Activated CD4-positive, alpha-beta T cell treated with anti-CD3 and anti-CD28 coated beads, Interleukin-10, Interleukin-2, amounts not matched to agents 100 ng/mL and 50 ng/mL, durations not matched to agents 16 hours and 8 hours (primary cell): ENCODE measurements at places on chromosomes 7 and 10.

DNA sequence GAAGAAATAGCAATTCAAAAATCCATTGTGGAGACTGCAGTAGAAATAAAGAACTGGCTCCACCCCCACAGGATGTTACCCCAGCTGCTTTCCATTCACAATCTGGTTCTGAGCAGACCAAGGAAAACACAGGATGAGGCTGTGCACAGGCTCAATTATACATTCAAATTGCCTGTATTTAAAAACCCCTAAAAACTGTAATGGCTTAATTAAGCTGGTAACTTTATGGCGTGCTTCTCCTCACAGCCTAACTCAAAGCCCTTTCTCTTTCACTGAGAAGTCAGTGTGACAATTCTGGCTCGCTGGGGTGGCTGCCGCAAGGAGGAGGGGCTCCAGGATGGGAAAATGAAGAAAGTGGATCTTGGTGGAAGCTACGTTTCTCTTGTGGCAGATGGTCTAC is 1191.1 kb downstream of the SORCS1 start:
- no peak for DNase-seq

GRCh38 chr7:149882248-149883047 is 8.7 kb downstream of the ATP6V0E2 start:
- no peak for DNase-seq

- DNase-seq, result no peak
Measured at GRCh38 chr10:1197384-1197783, 141.2 kb downstream of the WDR37 start.

DNA sequence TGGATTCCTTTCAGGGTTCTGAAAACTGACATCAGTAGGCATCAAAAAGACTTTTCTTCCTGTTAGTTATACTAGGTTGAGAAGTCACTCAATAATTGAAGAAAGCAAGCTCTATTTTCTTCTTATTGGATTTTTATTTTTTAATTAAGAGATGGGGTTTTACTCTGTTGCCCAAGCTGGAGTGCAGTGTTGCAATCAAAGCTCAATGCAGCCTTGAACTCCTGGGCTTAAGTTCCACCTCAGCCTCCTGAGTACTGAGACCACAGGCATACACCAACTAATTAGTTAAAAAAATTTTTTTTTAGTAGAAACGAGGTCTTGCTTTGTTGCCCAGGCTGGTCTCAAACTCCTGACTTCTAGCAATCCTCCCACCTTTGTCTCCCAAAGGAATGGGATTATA is 28.0 kb downstream of the PIP4K2A start:
- DNase-seq, result no peak

DNA sequence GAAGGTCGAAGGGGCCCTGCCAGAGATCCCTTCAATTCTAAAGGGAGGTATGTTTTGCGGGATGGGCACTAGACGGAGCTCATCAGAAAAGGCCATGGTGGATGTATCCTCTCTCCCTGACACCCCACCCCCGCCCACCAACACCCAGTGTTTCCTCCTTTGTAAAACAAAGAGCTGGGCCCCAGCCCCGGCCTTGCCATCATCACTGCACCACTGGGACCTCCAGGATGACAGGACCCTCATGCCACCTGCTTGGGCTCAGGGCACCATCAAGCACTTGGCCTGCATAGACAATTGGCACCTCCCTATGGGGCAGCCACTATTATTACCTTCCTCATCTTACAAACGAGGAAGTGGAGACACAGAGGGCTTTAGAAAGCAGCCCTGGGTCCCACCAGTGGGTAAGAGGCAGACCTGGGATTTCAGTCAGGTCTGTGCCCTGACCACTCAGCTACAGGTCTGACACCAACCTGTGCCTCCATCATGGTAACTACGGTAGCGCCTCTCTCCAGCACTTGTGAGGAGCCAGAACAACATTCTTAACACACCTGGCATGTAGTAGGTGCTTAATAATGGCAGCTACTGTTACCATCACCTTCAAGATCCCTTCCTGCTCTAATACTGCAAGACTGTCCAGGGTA is 2.0 kb downstream of the CALML3 start:
- DNase-seq, result no peak

GRCh38 chr10:114474989-114475388 is 70.7 kb upstream of the AFAP1L2 start:
- DNase-seq, result no peak

DNA sequence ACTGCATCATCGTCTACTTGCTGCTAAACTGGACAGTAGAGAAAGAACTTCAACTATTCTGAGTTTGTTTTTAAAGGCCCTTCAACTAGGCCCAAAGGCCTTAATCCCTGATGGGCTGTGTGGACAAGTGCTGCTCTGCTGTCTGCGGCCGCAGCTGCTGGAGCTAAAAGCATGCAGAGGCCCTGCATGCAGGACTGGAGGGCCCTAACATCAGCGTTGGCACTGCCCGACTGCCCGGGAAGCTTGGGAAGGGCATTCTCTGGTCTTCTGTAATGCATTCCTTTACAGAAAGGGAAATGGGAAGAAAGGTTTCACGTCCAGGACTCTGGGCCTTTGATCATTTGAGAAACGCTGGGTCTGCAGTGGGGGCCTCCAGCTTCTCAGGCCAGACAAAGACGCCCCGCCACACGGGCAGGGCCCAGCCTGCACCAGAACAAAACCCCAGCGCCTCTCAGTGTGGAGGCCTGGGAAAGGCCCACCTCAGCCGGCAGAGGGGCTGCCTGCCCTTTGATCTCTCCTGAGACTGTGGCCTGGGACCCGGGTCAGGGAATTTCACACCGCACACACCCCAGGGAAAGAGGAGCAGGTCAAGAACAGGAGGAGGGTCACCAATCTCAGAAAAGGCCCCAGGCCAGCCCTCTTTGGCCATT is 229.3 kb downstream of the DNAJB6 start:
- DNase-seq, result no peak

- DNase-seq, result no peak
Measured at GRCh38 chr7:88492153-88492552, 185.5 kb upstream of the STEAP4 start.

GRCh38 chr7:600149-601035 is 80.7 kb upstream of the PDGFA start:
- DNase-seq, result no peak

GRCh38 chr10:100114976-100115770 is 33.5 kb upstream of the CPN1 start:
- no peak for DNase-seq

- no peak for DNase-seq
Measured at GRCh38 chr10:10394933-10395658, 622.6 kb upstream of the CELF2 start.

GRCh38 chr7:169276-170172 is 22.8 kb upstream of the FAM20C start:
- DNase-seq, result no peak

DNA sequence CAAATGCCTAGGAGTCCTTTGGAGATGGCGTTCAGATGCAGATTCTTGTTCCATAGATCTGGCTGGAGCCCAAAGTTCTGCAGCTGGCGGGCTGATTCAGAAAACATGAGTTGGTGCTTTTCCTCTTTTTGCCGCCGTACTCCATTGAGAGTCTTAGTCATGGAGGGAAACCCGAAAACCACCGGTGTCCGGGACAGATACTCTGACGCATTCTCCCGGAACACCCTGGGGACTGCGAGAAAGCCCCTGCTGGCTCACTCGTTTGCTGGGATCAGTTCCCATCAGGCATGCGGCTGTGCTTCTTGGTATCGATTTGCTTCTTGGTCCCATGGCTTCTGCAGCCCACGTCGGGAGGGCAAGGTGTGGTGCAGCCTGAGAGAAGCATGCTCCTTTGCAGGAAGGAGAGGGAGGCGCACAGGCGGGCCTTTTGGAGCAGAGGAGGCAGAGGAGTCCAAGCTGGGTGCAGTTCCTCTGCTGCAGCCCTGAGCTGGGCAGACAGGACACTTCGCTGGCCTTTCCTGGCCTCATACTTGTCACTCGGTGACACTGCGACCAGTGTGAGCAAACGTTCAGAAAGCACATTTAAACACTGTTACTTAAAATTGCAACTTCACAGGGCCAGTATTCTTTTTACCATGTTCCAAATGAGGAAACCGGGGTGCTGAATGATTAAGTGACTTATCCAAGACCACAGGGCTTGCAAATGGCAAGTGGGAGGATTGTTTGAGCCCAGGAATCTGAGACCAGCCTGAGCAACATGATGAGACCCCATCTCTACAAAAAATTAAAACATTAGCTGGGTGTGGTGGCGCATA is 30.6 kb upstream of the PFKFB3 start:
- peak; percentile 64 for DNase-seq

- no peak for DNase-seq
Measured at GRCh38 chr10:91140995-91141549, 79.4 kb upstream of the PCGF5 start.

DNA sequence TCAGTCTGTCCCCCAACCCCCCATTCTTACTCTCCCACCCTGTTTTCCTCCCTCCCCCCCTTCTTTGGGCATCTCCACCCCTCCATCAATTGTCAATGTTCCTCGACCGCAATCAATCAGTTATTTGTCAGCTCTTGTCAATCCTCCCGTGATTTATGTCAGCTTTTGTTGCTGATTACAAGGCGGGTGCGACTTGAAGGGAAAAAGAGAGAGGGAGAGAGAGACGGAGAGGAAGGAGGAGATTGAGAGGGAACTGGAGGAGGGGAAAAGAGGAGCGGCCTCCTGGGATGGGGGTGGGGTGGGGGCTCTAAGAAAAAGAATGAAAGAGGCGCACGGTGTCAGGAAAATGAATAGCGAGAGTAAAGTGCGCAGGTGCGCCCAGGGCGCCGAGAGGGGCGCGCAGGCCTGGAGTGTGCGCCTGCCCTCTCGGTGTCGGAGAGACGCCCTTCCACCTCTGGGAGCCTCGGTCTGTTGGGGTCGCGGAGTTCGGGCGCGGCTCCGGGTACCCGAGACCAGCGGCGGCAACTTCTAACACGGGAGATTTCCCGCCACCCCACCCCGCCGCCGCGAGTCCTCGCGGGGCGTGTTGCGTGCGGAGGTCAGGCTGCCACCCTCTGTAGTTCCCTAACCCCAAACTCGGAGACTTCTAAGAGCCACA is 1.1 kb upstream of the ZNF503 start:
- no peak for DNase-seq

DNA sequence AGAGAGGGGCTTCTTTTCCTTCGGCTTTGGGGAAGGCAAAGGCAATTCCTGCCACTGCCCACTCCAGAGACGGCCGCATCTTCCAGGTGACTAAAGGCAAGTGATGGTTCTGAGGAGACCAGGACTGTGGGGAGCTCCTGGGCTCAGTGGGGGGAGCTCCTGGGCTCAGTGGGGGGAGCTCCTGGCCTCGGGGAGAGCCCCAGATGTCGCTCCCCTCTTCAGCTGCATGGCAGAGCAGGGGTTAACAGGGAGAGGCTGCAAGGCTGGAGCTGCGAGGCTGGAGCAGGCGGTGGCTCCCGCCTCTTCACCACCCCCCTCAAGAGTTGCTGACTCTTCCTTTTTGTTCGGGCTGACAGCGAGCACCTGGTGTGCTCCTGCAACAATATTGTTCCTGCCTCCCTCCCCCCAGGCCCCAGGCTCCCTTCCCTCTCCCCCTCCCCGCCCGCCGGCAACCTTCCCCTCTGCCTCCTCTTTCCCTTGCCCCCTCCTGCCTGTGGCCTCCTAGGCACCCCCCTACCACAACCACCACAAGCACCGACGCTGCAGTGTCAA is 56.3 kb upstream of the LBX1 start:
- DNase-seq, result no peak
